CD4-positive, alpha-beta memory T cell (primary cell): ENCODE measurements at places on chromosomes 2 and 18.

DNA sequence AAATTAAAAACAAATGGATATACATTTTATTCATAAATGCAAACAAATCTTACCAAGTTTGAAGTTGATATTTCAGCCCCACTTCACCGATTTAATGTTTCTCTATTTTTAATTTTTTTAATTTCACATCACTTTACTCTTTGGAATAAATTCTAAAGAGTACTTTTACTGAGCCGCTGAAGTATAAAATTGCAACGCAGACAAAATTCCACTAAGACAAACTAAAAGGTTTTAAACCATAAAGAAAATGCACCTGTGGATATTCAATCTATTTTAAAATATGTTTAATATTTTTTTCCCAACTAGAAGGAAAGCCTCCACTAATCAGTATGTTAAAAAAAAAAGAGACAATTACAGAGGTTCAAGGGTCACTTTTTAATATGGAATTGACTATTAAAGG is 1073.9 kb upstream of the CRIM1 start:
- no peak for DNase-seq

GRCh38 chr2:179252423-179252822 is 12.2 kb downstream of the SESTD1 start:
- DNase-seq: no peak

DNA sequence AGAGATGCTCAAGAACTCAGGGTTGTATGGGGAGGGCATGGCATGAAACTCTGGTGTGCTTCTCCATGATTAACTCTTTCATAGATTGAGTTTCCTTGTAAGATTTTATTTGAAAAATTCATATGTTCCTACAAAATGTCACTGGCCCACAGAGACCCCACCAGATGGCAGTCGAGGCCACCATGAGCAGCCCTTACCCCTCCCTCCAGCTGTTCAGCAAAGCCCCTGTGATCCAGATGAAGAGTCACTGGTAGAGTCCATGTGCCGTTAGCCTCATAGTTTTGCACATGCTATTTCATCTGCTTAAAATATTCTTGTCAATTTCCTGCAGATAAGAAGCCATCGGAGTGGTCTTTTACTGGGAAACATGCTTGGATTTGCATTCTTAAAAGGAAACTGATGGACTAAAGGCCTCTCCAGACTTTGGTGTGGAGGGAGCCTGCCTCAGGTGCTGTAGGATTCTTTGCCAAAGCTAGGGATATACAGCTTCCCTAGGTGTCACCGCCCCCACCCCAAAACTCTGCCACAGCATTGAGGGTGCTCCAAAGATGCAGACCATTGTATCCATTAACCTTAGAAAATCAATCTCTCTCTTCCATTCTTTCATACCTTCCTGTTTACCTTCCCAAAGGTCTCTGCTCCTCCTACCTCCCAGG is 18.8 kb downstream of the ZNF385B start:
- no peak for DNase-seq

- DNase-seq: no peak
These were observed 42.3 kb upstream of the FAM136A start for GRCh38 chr2:70344195-70344594.

DNA sequence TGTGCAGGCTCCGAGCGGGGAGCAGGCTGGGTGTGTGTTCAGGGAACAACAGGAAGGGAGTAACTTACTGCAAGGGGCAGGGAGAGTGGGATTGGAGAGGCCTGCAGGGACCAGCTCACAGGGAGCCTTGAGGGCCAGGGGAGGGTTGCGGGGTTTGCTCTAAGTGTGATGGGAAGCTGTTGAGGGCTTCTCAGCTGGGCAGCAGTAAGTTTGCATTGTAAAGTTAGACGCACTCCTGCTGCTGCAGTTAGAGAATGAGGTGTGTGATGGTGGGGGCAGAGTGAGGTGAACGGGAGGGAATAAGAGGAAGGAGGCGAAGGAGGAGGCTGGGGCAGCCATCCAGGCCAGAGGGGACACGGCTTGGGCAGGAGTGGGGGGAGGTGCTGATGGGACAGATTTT is 53.4 kb downstream of the BOLA3 start:
- no peak for DNase-seq
